ENCODE measurements at places on chromosomes 12 and 14.
A peak's percentile ranks its signal among the peaks of the same experiment; 100 is the strongest.

DNA sequence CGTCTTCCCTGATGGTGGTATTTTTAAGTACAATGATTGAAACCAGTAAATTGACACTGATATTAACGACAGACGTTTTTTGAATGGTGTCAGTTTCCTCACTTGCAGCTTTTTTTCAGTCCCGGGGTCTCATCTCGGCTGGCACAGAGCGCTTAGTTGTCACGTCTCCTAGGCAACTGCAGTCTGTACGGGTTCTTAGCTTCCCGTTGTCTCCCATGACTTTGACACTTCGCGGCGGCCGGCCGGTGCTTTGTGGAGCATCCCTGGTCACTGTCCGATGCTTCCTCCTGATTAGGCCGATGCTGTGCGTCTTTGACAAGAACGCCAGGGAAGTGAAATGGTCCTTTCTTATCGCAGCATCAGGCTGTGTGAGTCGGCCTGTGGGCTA lies 67.4 kb downstream of the ADGRD1 start:
- no peak for DNase-seq

GRCh38 chr14:101134851-101135433 lies 231.4 kb upstream of the RTL1 start:
- DNase-seq: no peak

- DNase-seq: no peak
Observed at GRCh38 chr12:127355061-127355841, 911.7 kb upstream of the TMEM132C start.

- no peak for DNase-seq
Observed at GRCh38 chr14:35220920-35221319, 71.3 kb upstream of the PSMA6 start.

GRCh38 chr14:75452900-75453816 lies 25.3 kb downstream of the JDP2 start:
- DNase-seq: peak; percentile 30

DNA sequence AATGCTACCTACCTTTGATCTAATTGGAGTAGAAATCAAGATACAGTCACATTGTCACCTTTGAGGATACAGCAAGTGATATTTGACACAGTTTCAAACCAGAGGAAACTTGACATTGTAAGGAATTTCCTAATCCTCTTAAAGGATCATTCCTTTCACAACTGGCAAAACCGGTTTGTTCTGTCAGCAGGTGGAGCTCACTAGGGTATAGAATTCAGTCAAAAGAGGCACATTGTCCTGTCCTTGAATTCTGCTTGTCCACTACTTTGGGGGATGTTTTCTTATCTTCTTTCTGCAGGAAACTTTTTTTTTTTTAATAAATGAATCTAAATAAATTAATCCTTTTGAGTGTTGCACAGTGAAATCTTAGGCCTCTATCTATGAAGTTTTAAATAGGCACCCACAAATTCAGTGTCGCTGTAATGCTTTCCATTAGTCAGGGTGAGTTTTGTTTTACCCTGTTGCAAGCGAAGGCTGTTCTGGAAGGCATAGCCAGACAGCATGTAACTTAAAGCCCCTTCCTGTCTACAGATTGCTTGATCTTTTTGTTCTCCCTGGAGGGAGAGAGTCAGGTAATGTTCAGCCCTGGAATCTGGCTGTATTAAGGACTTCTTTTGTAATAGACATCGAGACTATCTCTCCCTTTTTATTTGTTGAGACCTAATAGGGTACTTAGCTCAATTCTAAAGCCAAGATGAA lies 285.0 kb upstream of the RGS6 start:
- DNase-seq: no peak

- DNase-seq: no peak
Observed at GRCh38 chr12:22282283-22282682, 52.2 kb downstream of the ST8SIA1 start.

- peak; percentile 57 for DNase-seq
Observed at GRCh38 chr14:49893309-49894213, 679 bp downstream of the ARF6 start.

DNA sequence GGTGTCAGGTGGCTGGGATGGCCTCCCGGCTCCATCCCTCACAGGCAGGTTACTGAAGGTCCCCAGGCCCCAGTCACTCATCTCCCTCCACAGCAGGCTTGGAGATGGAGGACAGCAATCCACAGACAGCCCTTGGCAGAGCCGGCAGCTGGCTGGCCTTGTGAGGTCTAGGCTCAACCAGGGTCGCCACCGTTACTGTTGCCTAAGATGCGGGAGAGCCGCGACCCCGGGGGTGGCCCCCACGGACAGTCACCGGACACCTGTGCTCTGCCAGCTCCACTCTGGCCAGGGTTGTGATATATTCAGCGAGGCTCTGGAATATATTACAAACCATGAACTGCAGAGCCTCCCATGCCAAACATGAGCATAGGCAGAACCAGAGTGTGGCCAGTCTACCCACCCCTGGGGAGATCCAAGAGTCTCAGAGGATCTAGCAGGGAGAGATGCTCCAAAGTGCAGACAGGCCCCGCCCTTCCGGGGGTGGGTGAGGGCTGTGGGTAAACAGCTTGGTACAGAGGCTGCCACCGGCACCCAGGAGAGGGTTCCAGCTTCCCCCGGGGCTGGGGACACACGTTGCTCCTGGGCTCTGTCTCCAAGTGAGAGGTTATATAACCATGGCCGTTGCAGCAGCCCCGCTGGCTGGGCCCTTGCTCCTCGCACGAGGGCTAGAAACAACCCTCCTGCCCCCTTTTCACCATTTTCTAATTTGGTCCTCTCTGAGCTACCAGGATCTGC lies 55.9 kb upstream of the DIO3 start:
- DNase-seq: no peak

DNA sequence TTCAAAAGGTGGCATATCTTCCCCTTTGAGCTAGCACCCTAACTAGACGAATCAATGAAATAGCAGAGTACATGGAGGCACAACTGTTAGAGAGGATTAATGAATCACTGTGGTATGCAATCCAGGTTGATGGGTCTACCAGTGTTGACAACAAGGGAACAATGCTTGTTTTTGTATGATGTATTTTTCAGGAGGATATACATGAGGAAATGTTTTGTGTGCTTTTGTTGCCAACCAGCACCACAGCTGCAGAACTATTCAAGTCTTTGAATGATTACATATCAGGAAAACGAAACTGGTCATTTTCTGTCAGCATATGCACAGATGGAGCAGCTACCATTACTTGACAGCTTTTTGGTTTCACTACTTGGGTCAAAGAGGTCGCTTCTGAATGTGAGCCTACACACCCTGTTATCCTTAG lies 142.6 kb downstream of the GPHN start:
- no peak for DNase-seq

DNA sequence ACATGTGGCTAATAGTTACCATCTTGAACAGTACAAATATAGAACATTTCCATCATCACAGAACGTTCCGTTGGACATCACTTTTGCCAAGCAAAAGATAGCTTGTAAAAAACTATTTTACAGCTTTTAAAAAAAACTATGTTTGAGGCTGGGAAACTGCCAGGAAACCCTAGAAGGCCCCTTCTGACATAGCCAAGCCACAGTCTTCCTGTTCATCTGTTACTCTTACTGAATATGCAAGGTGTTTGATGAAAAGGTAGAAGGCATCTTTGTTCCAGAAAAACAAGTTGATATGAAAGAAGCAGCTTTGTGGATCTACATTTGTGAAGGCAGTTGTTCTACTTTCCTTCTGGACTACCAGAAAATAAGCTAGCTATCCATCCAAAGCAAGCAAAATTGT lies 23.6 kb upstream of the WNK1 start:
- DNase-seq: no peak

DNA sequence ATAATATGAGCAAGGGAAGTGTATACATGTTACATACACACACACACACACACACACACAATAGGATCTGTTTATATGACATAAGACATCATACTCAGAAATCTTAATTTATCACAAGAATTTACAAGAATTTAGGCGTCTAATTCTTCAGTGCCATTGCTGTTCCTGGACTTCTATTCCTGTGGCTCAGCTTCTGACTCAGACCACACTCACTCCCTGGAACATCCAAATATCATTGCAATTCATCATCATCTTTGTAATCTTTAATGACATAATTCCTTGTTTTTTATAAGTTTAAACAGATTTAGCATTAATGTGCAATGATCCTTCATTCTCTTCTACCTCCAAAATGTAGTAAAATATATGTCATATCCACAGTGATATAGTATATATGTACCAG lies 544.2 kb downstream of the FOXG1 start:
- DNase-seq: no peak

- peak; percentile 16 for DNase-seq
Observed at GRCh38 chr14:80996049-80996901, 40.9 kb downstream of the TSHR start.

- no peak for DNase-seq
Observed at GRCh38 chr12:28242129-28242495, 51.9 kb downstream of the CCDC91 start.

DNA sequence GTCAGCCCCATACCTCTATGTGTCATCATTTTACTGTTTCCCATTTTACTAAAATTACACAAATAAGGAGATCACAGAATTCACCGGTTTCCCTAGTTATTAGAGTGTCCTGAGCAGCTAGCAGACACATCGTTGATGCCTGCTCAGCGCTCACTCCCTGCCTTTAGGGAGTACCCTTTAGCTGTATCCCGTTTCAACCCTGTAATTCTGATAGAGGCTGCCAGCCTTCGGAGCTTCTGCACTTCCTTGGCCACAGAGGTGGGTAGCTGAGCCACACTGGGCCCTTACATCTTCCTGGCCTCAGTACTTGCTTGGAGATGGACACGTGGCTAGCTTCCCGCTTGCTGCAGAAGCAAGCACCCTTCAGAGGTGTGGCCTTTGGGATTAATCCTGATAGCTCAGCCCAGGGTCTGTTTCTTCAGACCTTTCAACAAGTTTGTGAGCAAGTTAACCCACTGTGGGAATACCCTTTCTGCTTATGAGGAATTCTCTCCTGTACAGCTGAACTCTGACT lies 14.3 kb upstream of the FBXW8 start:
- DNase-seq: no peak

- DNase-seq: no peak
Observed at GRCh38 chr14:89207925-89208328, 209.1 kb downstream of the FOXN3 start.

DNA sequence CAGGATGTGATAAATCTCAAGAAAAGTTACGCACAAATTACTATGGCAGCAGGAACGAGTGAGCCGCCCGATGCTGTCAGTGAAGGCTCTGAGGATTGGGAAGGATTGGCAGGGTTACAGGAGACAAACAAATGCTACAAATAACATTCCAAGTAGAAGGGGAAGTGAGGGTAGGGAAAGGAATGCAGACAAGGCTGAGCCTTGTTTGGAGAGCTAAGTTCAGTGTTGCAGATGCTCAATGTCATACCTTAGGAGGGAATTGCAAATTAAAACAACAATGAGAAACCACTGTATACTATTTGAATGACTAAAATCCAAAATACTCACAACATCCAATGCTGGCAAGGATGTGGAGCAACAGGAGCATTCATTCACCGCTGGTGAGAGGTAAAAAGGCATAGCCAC lies 1.3 kb downstream of the CLEC9A start:
- no peak for DNase-seq

GRCh38 chr14:78103271-78103670 lies 66.9 kb upstream of the NRXN3 start:
- no peak for DNase-seq

GRCh38 chr12:107501681-107502080 lies 183.9 kb upstream of the PWP1 start:
- no peak for DNase-seq

Measured in endothelial cell (in vitro differentiated cells).